EL (cell line): ENCODE measurements at places on chromosomes 6 and 20.

GRCh38 chr6:131257104-131257503, 121.8 kb downstream of the AKAP7 start:
- DNase-seq = no peak

GRCh38 chr6:72844614-72845013, 222.8 kb downstream of the KCNQ5 start:
- no peak for DNase-seq

GRCh38 chr20:10625641-10626040, 48.2 kb downstream of the JAG1 start:
- DNase-seq = peak; percentile 68

DNA sequence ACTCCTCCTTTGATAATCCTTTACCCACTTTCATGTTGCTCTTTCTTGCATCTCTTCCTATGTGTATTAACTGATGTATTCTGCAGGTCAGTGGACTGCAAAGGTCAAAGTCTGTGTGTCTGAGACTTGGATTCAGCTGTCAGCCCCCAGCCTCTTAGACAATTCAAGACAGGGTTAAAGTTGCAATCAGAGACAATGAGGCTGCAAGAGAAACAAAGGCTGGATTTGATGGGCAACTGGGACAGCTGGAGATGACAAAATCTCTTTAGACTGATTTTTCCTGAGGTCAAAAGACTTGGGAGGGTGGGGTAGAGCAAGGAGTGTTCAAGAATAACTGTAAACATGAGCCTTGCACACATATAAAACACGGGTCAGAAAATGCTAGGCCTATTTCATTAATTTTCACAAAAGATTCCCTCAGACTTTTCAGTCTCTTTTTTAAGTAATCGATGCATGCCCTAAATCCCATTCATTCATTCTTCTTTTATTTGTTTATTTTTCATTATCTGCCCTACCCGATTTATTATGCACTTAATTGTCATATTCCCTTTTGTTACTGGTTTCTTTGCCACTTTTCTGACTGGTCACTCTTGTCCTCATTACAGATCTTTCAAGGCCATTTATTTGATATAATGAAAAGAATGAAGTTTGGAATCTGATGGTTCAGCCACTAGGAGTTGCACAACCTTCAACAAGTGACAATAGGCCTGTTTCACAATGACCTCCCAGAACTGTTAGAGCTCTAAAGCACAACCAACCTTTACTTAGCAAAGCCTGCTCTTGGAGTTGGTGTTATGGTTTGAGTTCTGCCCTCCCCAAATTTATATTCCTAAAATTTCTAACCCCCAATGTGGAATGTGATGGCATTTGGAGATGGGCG, 33.8 kb upstream of the AKAP12 start:
- no peak for DNase-seq

DNA sequence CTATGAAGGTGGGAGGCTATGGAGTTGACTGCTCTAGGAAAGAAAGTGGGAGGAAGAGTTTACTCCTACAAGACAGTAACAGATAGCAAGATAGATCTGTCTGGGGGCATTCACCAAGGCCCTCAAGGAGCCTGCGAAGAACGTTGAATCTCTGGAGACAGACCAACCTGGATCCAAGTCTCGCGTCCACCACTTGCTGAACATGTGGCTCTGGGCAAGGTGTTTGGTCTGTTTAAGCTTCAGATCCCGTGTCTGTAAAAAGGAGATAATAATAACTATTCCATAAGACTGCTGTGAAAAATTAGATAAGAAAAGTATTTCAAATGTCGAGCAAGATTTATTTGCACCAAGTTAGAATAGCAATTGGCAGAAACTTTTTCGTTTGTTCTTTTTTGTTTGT, 8.1 kb upstream of the EEF1A1 start:
- DNase-seq = no peak

DNA sequence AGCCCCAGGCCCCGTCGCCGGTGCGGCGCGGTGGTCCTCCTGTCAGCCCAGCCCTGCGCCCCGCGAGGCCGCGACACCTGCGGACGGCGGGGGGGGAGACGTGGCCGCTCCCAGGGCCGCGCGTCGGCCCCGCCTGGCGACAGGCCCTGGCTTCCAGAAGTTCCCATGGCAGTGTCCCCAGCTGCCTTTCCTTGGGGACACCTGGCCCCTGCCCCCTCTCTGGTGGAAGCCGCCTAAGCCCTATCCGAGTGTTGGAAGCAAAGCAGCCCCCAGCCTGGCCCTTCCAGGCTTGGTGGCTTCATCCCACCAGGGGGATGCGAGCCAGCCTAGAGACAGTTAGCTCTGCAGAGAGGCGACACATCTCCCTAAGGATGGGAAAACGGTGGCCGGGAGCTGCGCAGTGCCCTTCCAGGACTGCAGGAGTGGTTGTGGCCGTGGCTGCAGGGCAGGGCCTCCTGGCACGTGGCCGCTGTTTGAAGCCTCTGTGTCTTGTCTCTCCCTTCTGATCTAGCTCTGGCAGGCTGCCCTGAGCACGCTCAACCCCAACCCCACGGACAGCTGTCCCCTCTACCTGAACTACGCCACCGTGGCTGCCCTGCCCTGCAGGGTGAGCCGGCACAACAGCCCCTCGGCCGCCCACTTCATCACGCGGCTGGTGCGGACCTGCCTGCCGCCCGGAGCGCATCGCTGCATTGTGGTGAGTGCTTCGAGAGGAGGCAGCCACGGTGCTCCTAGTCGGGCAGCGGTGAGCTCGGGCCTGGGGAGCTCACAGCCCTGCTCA, 816 bp downstream of the NPEPL1 start:
- DNase-seq = no peak

DNA sequence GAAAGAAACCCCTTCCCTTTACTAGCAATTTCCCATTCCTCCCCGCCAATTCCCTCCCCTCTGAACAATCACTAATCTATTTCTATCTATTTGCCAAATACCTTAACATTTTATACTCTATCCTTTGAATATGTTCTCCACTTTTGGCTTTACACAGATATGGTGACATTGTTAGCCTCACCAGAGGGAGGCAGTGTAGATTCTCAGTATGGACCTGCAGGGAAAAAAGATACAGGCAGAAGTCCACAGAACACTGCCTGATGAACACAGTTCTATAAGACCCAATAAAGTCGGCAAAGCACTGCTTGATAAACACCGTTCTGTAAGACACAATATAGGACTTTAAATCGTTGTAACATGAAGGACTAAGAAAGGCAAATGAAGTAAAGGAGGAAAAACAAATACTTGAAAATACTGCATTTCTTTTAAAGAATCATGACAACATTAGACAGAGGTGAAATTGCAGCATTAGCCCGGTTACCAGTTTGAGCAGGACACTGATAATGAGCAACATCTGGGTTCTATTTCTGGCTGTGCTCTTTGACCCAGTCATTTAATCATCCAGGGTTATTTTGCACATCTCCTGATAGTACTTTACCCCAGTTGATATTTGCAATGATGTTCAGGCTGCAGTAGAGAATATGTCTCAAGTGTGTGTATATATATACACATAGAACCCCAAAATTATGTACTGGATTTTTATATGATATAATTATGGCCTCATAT, 296.8 kb downstream of the UTRN start:
- peak; percentile 45 for DNase-seq

- DNase-seq = no peak
Observed at GRCh38 chr6:30691208-30691847, 544 bp upstream of the NRM start.

- DNase-seq = no peak
Observed at GRCh38 chr20:44542890-44543289, 21.0 kb upstream of the SERINC3 start.

DNA sequence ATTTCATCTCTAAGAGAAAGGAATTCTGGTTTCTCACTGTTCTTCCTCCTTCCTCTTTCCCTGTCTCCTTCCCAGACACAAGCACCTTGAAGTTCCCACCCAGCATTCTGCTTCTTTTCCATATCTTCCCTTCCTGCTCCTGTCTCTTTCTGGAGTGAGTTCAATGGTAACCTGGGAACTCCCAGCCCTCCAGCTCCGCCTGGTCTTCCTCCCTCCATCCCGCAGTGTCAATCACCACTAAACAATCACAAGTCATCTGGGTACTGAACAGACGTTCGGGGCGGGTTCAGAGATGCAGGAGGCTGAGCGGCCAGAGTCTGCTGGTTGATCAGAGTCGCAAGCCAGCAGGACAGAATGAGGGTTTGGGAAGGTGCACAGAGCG, 7.7 kb downstream of the TTBK1 start:
- DNase-seq = no peak

DNA sequence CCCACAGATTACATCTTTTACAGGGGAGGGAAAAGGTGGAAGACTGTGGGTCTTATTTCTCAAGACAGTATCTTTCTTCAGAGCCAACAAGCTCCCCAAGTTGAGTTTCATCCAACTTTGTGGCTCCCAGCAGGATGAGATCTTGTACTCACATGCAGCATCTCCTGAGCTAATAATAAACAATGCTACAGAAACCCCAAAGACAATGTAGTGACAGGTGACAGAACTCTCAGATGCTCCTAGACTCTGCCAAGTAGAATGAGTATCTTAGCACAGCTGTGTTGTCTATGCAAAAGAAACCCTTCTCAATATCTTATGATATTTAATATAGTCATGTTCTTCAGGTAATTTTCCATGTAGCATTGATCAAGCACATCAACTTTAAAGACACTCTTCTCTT, 90.0 kb downstream of the TBX18 start:
- DNase-seq = no peak

- DNase-seq = no peak
Observed at GRCh38 chr6:144847916-144848315, 562.8 kb downstream of the UTRN start.

GRCh38 chr6:35402136-35402855, 49.8 kb upstream of the FANCE start:
- DNase-seq = no peak

DNA sequence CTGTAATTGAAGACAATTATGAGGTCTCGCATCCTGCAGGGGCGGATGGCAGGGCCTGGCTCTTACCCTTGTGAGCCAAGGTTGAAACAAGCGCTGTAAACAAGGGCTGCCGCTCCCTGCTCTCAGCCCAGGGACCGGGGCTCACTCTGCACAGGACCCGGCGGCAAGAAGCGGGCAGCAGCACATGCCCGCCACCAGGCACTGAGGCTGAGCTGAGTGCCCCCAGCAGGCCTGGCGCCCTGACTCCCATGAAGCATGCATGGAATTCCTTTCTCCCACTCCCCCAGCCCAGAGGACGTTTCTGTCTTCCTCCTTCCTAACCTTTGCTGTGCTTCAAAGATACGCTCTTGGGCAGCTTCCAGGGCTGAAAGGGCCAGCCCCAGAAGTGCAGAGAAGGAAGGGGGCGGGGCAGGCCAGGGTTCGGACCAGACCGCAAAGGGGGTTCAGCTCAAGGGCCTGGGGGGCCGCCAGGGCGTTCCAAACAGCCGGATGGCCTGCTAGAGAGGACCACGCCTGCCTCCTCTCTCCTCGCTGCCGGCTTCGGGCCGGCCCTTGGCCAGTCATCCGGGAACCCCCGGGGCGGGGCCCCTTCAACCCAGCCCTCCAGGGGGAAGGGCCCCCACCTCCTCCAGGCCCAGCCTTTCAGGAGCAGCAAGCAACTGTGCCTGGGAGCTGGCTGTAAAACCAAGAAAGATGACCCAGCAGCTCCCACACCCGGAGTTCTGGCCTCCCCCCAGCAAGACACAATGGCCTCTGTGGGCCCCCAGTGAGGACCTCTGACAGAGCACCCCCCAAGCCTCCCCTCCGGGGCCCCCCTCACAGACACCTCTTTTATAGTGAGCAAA, 109.9 kb downstream of the NOL4L start:
- peak; percentile 99 for DNase-seq

DNA sequence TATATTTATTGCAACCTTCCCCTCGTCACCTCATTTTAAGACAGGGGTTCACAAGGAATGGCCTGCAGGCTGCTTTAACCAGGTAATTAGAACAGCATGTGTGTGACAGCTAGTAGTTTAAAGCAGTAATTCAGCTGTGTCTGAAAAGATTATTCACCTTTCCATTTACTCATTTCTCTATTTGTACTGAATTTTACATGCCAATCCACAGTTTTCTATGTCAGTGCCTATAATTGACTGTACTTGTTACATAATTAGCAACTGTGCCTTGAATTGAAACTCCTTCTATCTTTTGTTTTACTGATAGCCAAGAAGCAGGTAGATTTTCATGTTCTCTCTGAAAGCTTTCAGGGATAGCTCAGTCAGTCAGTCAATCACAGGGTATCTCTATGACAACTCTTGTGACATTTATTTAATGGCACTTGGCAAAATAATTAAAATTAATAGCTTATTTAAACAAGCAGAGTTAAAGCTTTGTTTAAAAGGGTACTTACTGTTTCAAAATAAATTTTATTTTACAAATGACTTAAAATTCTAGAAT, 214.0 kb downstream of the ZFAND3 start:
- DNase-seq = no peak

- DNase-seq = no peak
Observed at GRCh38 chr6:29097803-29098202, 1.5 kb upstream of the OR2J1 start.
